NCI-H460 (cell line): ENCODE measurements at places on chromosomes 5 and 9.
A peak's percentile ranks its signal among the peaks of the same experiment; 100 is the strongest.

GRCh38 chr5:172994405-172994804 is 10.8 kb downstream of the ATP6V0E1 start:
- DNase-seq = no peak

DNA sequence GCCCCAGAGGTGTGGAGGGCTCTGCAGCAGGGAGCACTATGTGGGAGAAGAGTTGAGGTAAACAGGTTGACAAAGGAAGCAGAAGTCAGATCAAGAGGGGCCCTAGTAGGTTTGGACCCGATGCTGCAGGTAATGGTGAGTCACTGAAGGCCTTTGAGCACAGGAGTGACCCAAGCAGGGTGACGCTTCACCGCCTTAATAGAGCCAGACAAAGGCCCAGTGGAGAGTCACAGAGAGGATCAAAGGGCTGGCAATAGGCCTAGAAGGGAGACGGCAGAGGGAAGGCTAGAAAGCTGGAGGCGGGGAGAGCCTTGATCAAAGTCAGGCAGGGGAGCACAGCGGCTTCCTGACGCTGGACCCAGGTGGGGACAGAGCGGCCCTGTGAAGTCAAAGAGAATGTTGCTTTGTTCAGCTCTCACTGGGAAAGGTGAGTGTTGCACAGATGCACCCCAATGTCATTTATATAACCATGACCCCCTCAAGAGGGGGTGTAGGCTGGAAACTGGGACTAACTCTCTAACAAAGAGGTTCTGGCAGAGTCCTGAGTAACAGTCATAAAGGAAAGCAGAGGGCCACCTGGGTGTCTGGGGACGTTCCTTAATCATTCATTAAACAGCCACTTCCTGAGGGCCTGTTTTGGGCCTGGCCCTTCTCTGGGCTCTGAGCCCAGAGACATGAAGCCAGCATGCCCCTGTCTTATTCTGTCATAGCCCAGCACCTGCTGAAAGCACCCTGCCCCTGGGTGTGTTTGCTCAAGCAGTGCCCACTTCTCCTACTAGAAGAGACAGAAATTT is 9.8 kb upstream of the CPLX2 start:
- DNase-seq = no peak

- DNase-seq = peak; percentile 92
Measured at GRCh38 chr5:62305715-62306322, at the start of gene KIF2A. Gene KIF2A, plus strand, starts transcription at chr5:62306206. Its CDS starts 267 bp downstream, at chr5:62306473.

DNA sequence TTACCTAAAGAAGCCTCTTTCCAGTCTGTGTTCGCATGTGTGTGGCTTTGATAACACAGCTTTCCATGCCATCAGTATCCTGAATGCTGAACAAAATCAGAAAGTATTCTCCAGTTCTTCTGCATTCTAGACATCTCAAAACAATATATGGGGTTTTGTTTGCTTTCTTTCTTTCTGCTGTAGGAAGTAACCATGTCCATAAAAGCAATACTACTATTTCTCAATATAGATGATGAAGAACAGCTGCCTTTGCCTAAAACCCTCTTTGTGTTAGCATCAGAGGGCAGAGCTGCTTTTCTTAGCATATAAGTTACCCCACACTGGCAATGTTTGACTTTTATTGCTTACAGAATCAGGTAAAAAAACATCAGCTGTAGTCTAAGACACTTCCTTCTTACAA is 963.6 kb downstream of the CDH12 start:
- no peak for DNase-seq

GRCh38 chr5:143605403-143606005 is 202.0 kb upstream of the NR3C1 start:
- DNase-seq = no peak

DNA sequence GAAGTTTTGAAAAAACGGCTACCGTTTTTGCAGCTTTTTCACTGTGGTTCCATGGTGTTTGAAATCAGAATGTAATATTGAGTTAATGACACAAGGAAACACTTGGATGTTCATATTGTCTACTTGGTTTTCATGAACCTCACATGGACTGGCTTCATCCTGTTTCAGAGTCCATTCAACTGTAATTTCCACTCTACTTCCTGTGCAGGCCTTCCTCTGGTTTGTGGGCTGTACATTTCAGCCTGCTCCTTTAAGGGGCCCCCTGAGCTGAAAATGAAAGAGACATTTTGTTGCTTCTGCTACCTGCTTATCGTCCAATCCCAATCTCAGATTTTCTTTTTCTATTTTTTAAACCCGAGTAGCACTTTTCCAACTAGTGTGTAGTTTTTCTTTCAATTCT is 41.8 kb upstream of the CDKN2B start:
- DNase-seq = no peak

- no peak for DNase-seq
Measured at GRCh38 chr9:130185017-130185416, 12.8 kb downstream of the NCS1 start.

- DNase-seq = no peak
Measured at GRCh38 chr5:97019435-97020117, 83.7 kb downstream of the LNPEP start.

DNA sequence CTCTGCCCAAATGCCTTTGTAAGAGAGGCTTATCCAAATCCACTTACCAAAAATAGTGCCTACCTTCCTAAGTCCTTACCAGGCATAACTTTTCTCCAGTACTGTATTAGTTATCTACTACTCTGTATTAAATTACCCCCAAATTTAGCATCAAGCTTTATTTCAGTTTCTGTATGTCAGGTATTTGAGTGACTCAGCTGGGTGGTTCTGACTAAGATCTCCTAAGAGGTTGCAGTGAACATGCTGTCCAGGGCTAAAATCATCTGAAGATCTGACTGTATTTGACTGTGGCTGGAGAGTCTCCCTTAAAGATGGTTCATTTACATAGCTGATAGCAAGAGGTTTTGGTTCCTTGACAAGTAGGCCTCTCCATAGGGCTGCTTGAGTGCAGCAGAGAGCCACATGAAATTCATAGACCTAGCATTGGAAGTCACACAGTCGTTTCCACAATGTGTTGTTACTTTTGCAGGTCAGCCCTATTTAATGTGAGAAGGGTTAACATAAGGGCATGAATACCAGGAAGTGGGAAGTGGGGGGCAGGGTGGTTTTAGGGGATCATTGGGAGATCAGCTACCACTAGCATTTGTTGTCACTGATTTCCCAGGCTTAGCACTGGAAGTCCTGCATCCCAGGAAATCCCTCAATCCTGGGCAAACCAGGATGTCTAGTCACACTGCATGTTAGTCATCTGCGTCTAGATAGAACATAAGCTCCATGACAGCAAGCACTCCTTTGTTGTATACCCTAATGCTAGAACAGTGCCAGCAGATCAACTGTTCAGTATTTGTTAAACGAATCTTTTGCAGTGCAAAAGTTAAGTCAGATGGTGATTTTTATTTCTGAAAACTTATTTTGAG is 2.0 kb upstream of the ZNF622 start:
- no peak for DNase-seq

- no peak for DNase-seq
Measured at GRCh38 chr5:14672484-14673394, 8.2 kb downstream of the OTULIN start.

DNA sequence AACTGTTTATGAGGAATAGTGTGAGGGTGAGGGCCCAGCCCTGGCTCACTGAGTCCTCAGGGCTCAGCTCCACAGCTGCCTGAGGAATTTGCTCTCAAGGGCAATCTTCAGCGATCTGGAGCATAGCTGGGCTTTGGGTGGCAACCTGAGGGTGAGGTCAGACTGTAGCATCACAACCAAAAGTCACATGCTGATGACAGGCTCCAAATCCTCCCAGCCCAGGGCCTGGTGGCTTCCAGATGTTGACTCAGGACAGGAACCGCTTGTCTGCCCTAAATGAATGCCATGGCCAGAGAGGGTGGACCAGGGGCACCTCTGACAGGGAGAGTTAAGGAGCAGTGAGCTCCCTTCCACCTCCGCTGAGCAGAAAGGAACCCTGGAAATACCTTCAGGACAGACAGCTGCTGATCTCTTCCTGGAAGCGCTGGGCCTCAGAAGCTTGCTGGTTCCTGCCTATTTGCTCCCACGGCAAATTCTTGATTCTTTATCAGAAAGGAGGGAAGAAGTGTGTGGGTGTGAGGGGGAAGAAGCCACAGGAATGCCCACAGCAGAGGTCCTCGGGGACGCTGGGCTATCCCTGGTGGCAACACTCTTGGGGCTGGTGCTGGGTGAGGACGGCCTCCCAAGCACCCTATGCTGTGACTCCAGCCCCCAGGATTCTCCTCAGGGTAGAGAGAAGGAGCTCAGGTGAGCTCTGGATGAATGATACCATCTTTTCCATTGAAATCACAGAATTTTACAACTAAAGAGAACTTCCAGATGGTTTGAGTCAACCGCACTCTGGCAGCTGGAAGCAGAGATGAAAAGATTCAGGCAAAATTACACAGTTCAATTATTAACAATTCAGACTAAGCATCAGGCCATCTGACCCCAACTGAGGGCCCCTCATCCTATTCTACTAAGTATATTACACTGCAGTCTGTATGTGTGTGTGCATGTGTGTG is 13.8 kb upstream of the CTSL start:
- peak; percentile 73 for DNase-seq

DNA sequence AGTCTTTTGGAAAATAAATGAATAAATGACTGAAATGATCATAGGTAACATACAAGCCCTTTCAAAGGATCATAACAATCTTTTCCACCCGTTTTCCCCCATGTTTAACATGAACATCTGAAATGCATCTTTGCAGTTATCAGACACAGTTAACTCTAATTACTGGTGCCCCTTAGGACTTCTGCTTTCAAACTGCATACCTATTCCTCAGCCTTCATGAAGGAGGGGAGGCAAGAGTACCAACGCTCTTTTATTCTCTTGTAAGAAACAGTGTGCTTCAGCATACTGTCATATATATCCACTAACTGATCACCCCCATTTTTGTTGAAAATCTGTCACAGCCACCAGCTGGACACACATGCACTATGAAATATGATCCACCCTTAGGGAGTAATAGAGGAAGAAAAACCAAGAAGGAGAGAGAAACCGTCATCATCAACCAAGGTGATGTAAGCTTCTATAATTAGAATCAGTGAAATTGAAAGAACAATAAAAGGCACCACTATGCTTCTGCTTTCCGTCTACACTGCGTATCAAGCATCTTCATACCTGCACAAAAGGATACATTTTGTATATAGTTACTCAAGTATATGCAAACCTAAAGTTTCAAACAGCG is 98.7 kb downstream of the RAPGEF6 start:
- no peak for DNase-seq

- no peak for DNase-seq
Measured at GRCh38 chr9:126916909-126917308, 2.3 kb downstream of the RALGPS1 start.

- DNase-seq = no peak
Measured at GRCh38 chr9:136868644-136869043, 2.5 kb upstream of the EDF1 start.

DNA sequence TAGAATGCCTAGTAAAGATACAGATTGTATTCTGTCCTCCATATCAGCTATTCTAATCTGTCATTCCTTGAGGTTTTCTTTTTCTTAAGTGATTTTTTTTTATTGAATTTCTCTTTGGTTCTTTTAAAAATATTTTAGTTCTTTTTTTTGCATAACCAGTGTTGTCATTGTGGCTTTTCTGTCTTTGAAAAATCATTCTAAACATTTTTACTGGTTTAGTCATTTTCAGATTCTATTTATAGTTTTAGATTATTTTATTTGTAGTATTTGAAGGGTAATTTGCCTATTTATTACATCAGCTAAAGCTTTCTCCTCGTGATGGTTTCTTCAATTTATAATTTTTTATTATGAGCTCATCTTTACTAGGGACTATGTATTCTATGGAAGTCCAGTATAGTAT is 78.1 kb downstream of the NDUFAF2 start:
- DNase-seq = no peak

DNA sequence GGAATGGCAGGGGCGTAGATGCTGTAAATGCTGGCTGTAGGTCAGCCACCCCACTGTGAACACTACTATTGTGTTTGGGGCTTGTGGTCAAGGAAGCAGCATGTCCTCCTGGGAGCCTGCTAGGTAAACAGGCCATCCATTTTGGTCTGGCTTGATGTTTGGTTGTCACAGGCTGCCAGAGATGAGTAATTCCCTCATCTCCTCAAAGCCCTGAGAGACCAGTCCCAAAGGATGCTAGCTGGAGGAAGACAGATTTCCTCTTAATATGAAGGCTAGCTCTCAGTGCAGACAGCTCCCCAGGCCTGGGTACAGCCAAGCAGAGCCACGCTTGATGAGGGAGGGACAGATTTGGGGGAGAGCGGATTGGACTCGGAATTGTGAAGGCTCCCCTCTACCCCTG is 72.5 kb upstream of the MAP1B start:
- DNase-seq = no peak

DNA sequence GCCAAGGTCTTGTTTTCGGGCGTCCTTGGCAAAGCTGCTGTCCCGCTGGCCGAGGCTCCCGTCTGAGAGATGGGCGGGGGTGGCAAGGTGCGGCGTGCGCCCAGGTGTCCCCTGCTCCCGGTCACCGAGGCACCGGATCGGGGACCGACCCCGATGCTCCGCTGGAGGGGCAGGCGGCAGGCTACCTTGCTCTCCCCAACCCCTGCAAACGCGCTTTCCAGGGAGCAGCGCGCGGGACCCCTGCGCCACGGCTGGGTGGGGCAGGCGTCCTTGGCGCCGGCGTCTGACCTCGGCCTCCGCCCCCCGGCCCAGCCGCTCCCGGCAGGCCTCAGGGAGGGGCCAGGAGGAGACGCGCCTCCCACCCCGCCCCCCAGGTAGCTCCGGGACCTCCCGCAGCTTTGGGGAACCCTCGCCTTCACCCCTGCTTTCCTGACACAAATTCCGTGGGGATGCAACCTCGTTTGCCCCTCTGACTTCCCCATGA is 551 bp downstream of the N4BP3 start:
- no peak for DNase-seq

DNA sequence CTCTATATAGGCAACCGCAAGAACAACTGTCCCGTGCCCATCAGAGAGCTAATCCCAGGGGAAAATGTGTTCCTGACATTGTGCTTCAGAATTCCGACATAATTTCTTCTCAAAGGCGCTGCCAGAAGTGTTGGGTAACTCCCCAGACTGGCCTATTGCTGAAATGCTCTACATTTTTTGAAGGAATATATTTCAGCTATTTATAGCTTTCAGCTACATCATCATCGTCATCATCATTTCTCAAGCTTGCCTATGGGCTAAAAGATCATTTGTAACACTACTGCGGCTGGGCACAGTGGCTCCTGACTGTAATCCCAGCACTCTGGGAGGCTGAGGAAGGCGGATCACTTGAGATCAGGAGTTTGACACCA is 49.7 kb downstream of the MYO10 start:
- DNase-seq = peak; percentile 77

DNA sequence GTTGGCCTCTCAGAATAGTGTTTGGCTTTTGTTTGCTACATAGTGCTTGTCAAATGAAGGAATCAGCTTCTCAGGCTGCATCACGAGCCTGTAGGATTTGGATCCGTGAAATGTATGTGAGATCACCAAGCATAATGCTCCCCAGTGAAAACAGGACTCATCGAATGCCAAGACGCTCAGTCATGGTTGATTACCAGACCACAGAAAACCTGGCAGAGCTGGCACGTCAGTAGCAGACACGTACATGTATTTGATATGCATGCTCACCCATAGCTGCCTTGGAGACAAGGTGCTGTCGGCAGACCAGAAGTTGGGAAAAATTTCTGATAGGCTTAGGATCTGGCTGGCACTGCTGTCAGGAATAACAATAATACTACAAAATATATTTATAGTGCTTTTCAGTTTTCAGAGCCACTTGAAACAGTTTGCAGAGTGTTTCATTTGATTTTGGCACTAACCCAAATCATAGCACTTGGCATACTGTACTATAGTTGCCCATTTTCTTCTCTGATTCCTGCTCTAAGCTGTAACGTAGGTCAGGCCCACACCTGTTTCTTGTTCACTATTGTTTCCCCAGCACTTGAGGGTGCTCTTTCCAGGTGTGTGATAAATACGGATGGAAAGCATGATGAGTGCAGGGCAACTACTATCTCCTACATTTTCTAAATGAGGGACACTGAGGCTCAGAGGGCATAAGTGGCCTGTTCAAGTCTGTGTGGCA is 226.1 kb downstream of the NR3C1 start:
- DNase-seq = no peak
